HFFc6 (cell line): ENCODE measurements at places on chromosomes 5 and 9. TPM values are rescaled to one million over a fixed set of nuclear protein-coding genes. Genes with fewer than 3 reads are reported as not detected.

ITK gene
- total RNA-seq = not detected in 3 replicates

DNA sequence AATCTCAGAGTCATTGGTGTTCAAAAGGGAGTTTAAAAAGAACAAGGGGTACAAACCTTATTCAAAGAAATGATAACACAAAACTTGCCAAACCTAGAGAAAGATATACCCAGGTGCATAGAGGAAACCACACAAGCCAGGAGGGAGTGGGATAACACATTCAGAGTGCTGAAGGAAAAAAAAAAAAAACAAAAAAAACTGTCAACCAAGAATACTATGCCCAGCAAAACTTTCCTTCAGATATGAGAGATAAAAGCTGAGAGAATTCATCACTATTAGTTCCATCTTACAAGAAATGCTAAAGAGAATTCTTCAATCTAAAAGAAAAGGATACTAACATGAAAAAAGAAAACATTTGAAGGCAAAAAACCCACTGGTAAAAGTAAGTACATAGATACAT, 11.5 kb upstream of the TESK1 start:
- H3K4me1 ChIP-seq = no peaks in the 10 kb centered on the region
- H3K27me3 ChIP-seq = peaks cover 24% of the 10 kb centered on the region
- H3K4me3 ChIP-seq = no peak overlapping the region
- peaks cover 17% of the 10 kb centered on the region for H3K36me3 ChIP-seq

- H3K27ac ChIP-seq = no peak overlapping the region
- H3K36me3 ChIP-seq = peaks cover 19% of the 10 kb centered on the region
These were observed 67.5 kb downstream of the RICTOR start for GRCh38 chr5:39006650-39007049.

GRCh38 chr5:41748631-41749030, 121.6 kb downstream of the OXCT1 start:
- no peak overlapping the region for H3K4me3 ChIP-seq
- H3K27me3 ChIP-seq = no peaks in the 10 kb centered on the region
- no peak overlapping the region for H3K27ac ChIP-seq

GRCh38 chr9:15469862-15470261, 40.9 kb downstream of the PSIP1 start:
- peaks cover 26% of the 10 kb centered on the region for H3K4me1 ChIP-seq
- no peak for DNase-seq
- H3K4me3 ChIP-seq = no peak overlapping the region
- H3K27me3 ChIP-seq = no peaks in the 10 kb centered on the region
